Lower lobe of right lung (tissue), 2 donors: ENCODE measurements at places on chromosomes 7 and 10.
A peak's percentile ranks its signal among the peaks of the same experiment; 100 is the strongest.

- DNase-seq, result no peak
Measured at GRCh38 chr10:84344526-84344925, 16.1 kb downstream of the CCSER2 start.

GRCh38 chr7:101410743-101411507 lies 48.2 kb downstream of the COL26A1 start:
- peak; percentile 51 for DNase-seq

DNA sequence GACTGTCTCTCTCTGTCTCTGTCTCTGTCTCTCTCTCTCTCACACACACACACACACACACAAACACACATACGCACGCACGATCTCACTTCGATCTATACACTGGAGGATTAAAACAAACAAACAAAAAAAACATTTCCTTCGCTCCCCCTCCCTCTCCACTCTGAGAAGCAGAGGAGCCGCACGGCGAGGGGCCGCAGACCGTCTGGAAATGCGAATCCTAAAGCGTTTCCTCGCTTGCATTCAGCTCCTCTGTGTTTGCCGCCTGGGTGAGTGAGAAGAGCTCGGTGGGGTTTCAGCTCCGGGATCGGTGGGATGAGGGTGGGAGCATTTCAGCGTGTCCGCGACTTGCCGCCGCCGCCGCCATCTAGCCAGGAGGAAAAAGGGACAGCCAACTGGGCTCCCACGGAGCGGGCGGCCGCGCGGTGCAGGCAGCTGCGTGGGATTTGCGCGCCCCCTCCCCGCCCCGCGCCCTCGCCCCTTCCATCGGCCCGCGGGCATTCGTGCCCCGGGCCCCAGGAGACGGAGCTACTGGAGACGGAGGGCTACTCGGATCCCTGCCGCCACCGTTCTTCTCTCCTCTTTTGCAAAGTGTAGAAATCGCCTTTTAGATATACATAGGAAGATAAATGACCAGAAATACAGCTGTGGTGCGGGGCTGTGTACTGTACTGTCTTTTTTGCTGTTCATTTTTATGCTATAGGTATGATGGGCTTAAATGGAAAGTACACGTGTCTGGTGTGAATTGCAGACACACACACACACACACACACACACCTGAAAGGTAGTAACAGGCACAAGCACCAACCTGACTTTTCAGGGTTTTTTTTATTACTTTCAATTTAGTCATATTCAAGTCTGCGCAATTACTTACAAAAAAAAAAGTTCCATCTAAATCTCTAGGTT lies 581 bp downstream of the PTPRZ1 start:
- DNase-seq, result peak; percentile 24

- DNase-seq, result peak; percentile 62
Measured at GRCh38 chr7:5423306-5423975, at the start of gene TNRC18. TSS of gene TNRC18 (minus strand) at chr7:5423834. CDS start at chr7:5421246, 2,588 bp downstream.

DNA sequence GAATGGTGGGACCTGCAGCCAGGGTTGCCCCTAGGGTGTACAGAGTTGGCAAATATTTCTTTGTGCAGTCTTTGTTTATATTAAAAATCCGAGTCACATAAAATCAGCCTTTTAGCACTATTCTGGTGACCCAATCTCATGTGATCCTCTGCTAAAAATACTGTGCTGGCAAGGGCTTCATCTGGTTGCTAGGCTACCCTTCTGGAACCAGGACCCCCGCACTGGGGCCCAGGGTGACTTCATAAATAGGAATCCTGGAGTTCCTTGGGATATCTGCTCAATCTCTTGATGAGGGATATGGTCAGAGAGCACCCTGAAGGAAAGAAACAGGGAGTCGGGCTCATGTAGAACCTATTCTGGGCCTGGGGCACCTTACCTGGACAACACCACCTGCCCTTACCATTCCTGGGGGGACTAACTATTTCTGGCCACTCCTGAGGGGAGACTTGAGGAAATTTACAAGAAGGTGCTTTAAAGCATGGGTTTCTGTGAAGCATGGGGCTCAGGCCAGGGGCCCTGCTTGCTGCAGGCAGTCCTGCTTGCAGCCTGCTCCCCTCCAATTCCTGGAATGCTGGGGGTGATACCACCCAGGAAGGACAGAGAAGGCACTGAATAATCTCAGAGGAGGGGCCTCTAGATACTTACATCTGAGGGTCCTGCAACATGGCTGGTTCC lies 44.7 kb downstream of the SH2D4B start:
- DNase-seq, result no peak

DNA sequence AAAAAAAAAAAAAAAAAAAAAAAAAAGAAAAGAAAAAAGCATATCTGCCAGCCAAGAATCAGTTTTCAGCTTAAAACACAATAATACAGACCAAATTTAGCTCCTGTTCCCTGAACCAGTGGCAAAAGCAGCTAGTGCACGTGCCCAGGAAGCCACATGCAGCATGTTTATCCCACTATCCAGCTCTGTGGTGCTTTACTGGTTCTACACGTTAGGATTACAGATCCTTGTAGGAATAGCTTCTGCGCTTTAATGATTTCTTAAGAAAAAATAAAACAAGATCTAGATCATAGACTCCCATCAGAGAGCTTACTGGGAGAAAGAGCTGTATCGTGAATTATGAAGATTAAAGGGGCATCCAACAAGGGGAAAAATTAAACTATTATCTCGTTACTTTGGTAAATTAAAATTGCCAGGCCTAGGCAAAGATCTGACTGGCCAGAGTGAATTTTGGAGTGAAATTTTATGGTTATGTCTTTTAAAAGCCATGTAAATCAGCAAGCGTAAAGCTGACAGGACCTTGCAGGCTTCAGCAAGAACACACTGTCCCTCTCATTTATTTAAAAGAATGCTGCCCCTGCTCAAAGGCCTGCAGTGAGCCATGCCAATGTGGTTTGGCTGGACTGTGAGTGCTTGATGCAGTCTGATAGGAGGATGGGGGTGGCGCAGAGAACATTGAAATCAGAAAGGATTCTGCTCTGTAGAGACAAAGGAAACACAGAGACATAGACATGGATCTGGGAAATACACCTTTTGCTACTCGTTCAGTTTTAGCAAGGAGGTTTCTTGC lies 177.3 kb upstream of the PHYHIPL start:
- no peak for DNase-seq

DNA sequence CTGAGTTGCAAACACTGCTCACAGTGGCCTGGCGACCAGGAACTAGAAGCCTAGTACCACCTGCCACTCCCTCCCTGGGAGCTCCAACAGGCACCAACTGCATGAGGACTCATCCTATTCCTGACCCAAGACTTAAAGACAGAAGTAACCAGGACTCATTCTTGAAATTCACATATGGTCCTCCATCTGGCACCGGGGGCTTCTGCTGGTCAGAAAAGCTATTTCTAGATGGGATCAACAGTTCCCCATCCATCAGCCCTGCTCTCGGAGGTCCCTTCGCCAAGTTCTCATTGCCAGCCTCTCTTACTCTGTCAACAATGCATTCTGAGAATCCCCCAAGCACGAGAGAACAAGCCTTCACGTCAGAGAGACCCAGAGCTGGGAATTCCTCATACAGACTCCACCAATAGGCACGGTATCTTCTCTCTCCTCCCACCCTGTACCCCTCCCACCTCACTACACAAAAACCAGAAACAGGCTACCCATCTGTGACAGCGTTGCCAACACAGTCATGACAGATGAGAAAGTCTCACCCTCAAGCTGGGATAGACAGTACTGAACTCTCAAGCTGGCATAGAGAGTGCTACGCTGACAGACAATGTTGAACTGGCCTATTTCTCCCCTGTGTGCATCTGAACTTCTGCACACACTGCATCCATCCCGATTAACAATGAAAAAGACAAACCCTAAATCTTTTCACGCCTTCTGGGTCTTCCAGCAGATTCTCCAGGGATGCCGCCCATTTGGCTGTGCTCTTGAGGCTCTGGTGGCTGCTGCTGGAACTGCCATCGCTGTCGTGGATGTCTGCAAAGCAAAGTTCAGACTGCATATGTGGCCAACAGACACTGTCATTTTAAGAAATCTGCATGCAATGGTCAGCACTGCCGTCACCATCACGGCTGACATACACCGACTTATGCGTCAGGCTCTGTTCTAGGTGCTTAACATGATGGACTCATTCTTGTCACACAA lies 15.6 kb downstream of the RGS10 start:
- DNase-seq, result no peak

DNA sequence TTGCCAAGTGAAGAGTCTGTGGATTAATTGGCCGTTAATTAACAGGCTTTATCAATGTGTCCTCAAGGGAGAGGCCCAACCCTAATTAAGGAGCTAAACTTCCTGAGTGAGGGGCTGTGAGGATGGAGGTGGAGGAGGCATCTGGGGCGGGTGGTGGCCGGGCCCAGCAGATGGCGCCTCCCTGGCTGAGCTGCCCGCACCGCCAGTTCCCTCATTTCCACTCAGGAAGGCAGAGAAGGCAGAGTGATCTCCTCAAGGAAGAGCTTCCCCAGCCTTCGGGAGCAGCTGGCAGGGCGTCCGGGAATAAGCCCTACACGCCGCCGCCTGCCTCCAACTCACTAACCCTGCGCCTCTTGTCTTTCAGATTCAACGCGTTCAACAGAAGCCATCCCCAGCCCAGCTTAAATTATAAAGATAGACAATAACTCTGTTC lies 112.2 kb downstream of the CYTH3 start:
- peak; percentile 57 for DNase-seq

- DNase-seq, result peak; percentile 60
Measured at GRCh38 chr10:113454341-113455061, 98.4 kb upstream of the HABP2 start.

GRCh38 chr10:129871966-129872365 lies 92.1 kb downstream of the EBF3 start:
- no peak for DNase-seq

DNA sequence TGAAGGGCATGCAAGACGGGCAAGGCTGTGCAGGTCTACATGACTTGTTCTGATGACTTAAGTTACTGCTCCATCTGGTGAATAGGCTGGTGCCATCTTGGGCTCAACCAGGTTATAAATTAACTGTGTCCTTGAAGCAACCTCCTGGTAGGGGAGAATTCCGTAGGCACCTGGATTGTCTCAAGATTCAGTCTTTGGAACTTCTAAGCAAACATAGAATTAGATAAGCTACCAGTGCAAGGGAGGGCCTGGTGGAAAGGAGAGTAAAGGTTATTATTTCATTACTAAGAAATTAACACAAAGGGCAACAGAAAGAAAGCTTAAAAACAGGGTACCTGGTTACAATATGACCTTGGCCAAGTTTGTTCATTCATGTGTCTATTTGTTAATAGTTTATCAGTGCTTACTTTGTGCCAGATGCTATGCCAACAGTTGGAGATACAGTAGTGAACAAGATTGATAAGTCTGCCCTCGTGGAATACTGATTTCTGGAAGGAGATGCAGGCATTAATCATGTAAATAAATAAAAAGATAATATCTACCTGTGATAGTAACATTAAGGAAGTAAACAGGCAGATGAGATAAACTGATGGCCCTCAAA lies 107.0 kb upstream of the PALS2 start:
- DNase-seq, result no peak

DNA sequence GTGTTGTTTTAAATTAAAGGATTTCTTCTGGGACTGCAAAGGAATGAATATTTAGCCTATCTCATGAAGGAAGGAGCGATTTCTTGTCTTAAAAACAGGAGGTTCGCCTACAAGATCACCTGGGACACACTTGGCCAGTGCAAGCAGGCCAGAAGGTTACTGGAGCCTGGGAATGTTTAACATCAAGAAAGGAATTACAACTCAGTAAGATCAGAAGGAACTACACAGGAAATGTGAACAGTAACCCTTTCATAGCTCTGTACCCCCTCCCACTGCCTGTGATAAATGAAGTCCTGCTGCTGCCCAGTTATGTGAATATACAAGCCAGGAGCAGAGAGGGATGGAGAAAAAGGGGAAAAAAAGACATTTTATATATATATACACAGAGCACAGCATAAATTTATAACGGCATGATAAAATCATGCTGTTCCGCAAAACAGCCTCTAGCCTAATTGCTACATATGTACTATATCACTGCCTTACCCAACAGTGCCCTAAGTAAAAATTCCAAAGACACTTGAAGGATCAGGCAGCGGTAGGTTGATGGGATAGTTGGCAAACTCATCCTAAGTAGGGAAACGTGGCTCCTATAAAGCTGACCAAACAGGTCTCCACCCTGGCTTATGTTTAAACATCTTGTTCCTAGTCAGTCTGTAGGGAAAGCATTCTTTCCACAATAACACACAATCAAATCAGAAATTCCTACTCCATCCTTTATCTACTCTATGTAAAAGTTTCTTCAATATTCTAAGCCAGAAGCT lies 63.8 kb downstream of the ZNF438 start:
- no peak for DNase-seq

- no peak for DNase-seq
Measured at GRCh38 chr7:11492307-11492706, 339.7 kb downstream of the THSD7A start.

DNA sequence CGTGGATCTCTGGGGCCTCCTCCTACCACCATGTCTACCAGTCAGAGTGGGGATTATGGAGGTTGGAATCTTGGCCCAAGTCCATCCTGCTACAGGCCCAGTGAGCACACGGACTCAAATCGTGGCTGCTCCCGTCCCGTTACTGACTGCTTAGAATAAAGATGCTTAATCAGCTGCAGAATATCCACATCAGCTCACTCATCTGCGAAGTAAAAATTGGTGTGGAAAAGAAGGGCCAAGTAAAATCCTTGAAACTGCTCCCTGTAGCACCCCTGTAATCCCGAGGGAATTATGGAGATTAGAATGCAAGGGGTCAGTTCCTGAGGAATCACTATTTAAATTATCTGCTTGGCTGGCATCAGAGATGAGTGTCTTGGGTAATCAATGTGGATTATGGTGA lies 13.0 kb upstream of the HTR5A start:
- DNase-seq, result no peak

GRCh38 chr7:107179326-107180164 lies 10.7 kb downstream of the HBP1 start:
- DNase-seq, result no peak

DNA sequence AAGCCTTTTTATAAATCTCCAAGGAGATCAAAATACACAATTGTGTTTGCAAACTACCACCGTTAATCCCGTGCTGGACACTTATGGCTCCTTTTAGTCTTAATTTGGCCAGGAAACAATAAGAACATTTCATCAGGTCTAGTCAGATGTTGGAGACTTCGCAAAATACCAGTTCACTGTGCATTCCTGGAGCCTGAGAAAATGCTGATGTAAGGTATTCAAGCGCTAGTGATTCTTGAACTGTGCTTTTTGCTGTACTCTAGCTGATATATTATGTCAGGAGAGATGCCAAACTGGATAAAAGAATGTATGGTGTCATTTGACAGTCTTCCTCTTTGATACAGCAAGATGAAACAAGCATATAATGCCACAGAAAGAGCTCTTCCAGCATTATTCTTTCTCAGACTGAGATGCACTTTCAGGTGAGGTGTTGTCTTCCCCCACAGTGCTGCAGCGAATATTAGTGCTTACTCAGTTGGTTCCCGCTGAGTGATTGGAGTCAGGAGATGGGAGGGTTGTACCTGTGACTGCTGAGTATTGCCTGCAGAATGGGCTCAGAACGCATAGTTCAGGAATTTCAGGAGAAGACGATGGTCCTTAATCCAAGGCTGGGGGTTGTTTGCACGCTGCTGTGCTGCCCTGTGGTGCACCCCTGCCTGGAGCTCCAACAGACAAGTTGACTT lies 59.2 kb downstream of the OGDH start:
- DNase-seq, result no peak

- DNase-seq, result no peak
Measured at GRCh38 chr7:34219153-34219718, 313.9 kb downstream of the BMPER start.

- DNase-seq, result no peak
Measured at GRCh38 chr7:1231214-1232102, 1.2 kb upstream of the UNCX start.
